ENCODE measurements at places on chromosomes 7 and 10. TPM values are rescaled to one million over a fixed set of nuclear protein-coding genes. Genes with fewer than 3 reads are reported as not detected.

LIPF gene
- not detected for polyA plus RNA-seq

DNA sequence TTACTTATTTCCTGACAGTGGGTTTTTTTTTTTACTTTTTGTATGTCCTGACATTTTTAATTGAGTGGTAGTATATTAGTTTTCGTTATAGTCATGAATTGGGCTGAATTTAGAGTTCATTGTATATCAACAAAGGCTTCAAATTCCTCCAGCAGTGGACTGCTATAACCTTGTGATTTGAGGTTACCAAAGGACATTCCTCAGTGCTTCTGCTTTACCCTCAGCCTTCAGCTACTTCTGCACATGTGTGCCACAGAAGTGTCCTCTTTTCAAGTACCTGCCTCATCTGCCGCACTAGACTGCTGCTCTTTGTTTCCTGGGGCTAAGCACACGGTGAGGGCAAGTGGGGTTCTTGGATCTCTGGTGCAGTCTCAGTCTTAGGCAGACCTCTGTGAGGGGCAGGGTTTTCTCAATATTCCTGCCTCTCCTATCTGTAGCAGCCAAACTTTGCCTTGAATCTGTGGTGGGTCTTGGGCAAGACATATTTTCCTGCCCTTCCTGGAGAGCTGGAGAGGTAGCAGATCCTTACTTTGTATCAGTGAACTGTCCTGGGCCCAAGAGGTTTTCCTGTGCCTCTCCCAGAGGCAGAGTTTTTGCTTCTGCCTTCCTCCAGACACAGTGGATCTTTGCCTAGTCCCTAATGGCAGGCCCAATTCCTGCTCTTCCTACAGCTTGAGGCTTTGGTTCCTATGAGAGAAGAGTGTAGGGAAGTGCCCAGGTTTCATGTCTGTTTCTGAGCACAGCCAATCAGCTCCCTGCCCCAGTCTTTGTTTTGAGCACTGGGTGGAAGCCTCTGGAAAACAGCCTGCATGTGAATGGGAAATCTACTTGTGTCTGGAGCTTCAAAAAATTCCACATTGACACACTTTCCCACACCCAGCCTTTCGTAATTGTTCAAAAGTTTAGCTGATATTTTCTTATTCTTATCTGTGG lies 39.0 kb upstream of the STRIP2 start:
- no peak for DNase-seq

DNA sequence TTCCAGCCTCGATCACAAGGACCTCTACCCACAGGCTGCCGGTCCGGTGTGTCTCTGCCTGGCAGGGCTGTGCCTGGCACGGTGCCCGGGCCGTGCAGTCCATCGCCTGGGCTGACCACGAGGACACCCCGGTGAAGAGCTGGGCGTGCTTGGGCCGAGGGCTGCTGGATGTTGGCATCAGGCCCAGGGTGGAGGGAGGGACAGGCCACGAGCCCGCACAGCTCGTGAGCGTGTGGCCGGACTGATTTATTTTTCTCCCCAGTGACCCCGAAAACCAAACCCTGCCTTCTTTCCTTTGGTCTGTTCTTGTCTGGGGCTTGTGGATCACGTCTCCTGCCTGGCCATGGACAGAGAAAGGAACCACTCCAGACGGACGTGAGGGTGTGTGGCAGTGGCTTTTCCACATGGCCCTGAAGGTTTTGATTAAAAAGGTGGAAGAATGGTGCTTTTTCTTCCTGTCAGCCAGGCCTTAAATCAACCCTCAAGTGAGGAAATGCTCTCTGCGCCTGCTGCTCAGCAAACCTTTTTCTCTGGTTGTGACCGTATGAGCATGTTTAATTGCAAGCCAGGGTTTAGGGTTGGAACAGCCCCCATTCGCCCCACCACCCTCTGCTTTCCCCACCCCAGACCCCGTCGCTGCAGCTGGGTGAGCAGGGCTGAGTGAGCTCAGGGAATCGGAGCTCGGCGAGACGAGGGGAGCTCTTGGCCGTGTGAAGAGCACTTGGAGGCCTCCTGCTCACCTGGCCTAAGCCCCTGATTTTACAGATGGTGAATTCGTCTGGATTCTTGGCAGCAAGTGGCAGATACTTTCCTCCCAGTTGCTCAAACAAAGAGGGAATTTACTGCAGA lies 130.1 kb downstream of the RGS10 start:
- DNase-seq: peak; percentile 81

CYP2E1 gene
- polyA plus RNA-seq: 2.0 TPM

GRCh38 chr10:44332465-44332864 lies 52.4 kb downstream of the CXCL12 start:
- DNase-seq: no peak

FAM25G gene
- not detected for polyA plus RNA-seq

DNA sequence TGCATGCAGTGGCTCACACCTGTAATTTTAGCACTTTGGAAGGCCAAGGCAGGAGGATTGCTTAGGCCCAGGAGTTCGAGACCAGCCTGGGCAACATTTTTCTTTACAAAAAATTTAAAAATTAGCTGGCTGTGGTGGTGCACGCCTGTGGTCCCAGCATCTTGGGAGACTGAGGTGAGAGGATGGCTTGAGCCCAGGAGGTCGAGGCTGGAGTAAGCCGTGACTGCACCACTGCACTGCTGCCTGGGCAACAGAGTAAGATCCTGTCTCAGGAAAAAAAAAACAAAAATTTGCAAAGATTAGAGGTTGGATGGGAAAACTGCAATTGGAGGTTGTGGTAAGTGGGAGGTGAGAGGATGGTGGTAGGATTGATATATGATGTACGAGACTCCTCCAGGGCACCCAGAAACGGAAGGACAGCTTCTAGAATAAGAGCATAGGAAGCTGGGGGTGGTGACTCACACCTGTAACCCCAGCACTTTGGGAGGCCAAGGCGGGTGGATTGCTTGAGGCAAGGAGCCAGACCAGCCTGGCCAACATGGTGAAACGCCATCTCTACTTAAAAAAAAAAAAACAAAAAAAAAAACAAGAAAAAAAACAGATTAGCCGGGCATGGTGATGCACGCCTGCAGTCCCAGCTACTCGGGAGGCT lies 19.1 kb upstream of the PARP12 start:
- DNase-seq: no peak

FBXL13 gene
- 4.8 TPM for polyA plus RNA-seq

LIPN gene
- not detected for polyA plus RNA-seq

DNA sequence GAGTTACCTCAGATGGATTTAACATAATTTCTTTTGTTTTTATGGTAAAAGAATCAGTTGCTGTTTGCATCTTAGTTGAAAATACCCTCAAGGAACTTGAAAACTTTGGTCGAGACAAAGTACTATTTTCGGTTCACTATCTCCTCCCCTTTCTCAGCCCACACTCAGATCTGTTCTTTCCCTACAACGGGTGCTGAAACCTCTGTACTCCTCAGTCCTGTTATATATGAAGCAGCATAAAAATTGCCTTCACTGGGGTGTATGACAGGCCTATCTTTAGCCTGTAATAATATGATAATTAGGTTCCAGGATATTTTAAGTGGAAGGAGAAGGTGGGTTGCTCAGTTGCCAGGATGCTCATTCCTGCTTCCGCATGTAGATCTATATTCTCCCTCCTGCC lies 105.2 kb upstream of the NOBOX start:
- DNase-seq: no peak

PRKG1 gene
- polyA plus RNA-seq: 17.1 TPM

DNA sequence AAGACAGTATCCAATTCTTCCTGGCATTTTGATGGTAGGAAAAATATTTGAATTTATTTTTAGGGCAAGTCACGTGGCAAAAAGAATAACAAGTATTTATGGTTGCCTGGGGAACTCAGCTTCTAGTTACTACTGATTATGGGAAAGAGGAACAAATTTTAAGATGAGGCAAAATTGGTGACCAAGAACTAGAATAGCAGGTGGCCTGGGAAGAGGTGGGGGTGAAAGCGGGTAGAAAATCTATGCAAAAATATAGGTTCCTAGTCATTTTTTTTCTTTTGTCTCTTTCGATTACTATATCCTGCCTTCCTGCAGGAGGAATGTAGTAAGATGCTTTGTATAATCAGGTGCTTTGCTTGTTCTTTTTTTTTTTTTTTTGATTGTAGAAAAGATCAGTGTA lies 27.8 kb downstream of the ENTPD1 start:
- DNase-seq: no peak

- no peak for DNase-seq
These were observed 161.5 kb upstream of the SH2B2 start for GRCh38 chr7:102125127-102125596.

DNA sequence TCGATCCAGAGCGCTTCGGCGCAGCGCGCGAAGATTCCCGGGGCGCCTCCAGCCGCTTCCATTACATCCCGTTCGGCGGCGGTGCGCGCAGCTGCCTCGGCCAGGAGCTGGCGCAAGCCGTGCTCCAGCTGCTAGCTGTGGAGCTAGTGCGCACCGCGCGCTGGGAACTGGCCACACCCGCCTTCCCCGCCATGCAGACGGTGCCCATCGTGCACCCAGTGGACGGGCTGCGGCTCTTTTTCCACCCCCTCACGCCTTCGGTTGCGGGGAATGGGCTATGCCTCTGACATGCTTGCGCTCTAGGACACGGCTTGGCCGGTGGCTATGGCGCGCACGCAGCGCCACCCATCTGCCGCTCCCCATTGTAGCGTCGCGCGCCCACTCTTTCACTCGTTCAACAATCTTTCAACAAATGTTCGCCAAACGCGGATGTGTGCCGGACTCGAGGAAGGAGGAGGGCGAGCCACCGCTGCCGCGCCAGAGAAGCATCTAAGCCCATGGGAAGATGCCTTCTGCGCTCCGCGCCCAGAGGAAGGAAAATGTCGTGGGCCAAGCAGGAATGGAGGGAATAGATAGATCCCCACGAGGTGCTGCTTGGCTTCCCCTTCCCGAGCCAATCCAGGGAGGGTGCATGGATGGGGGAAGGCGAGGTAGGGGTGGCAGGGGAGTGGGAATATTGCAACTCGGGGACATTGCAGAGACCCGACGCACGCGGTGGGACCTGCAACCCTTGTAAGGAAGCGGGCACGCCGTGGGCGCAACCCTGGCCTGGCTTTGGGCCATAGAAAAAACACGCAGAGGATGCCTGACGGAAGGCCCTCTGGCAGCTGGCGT lies 5.1 kb upstream of the CYP26A1 start:
- no peak for DNase-seq

DNA sequence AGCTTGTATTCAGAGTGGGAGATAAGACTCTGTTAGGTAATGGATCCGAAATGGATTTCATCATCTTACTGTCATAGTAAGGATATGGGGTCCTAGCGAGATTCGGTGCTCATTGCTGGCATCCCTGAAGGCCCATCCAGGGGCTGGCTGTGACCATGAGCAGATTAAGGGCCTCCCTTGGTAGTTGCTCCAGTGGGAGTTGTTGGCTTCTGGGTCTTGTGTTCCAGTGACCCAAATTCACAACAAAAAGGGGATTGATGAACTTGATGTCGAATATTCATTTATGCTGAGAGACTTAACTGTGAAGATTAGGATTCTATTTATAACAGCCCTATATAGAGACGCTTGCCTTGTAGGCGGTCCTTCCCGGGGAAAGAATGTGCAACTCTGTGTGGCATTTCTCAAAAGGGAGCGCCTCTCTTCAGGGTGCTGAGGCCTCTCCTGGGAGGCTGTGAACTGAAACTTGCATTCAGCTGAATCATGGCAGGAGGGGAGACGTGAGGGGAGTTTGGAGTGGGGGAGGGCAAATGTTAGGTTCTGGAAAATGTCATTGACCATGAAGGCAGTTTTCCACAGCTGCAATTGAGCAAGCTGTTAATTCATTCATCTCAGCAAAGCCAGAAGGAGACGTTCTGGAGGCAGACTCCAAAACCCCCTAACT lies 233.1 kb upstream of the FZD8 start:
- DNase-seq: no peak

PNLIPRP1 gene
- polyA plus RNA-seq: not detected

TMEM229A gene
- polyA plus RNA-seq: 1.6 TPM

DNA sequence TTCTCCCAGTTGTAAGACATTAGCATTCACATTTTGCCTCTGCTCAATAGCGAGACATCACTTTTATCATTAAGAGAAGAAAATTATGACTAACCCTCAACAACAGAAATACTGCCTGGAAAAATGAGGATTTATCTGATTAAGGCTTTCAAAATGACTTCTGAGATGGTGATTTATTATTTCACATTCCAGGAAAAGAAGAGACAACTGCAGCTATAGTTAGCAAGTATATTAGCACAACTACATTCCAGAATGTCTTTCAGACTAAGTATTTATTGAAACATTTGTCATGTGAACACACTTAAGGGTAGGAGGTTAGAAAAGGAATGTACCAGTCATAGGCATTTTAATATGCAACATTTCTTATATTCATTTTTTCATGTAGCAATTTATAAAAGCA lies 162.0 kb downstream of the IQUB start:
- no peak for DNase-seq

PDE6C gene
- 1.5 TPM for polyA plus RNA-seq

DNA sequence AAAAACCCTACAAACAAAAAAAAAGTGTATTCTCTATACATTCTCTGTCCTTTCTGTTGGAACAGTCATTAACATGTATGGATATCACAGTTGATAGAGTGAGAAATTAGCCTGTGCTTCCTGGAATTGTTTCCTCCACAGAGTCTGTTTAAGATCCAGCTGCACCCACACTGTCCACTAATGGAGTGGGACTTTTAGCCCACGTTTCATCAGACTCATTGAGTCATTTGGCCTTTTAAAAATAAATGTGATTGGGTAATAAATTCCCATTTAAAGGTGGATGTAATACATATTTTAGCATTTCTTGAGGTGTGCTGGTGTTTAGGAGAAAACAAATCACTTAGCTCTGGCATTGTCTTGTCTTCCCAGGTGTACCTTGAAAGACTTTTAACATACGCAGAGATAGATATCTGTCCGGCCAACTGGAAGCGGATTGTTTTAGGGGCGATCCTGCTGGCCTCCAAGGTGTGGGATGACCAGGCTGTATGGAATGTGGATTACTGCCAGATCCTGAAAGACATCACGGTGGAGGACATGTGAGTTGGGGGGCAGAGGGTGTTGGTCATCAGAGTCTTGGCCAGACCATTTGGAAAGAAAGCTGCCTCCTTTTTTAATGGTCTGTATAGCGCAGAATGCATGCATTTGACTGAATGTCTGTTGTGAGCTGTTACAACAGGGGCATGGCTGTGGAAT lies 52.3 kb upstream of the GJD4 start:
- no peak for DNase-seq

ADGRA1 gene
- 0.17 TPM for polyA plus RNA-seq

ZNF365 gene
- polyA plus RNA-seq: 0.95 TPM

PNLIPRP2 gene
- not detected for polyA plus RNA-seq

- no peak for DNase-seq
These were observed 133.5 kb downstream of the SGMS1 start for GRCh38 chr10:50490241-50490640.

SPAM1 gene
- polyA plus RNA-seq: not detected

C10orf95 gene
- 1.3 TPM for polyA plus RNA-seq

GRCh38 chr7:71238581-71239295 lies 106.8 kb downstream of the GALNT17 start:
- DNase-seq: no peak

DNA sequence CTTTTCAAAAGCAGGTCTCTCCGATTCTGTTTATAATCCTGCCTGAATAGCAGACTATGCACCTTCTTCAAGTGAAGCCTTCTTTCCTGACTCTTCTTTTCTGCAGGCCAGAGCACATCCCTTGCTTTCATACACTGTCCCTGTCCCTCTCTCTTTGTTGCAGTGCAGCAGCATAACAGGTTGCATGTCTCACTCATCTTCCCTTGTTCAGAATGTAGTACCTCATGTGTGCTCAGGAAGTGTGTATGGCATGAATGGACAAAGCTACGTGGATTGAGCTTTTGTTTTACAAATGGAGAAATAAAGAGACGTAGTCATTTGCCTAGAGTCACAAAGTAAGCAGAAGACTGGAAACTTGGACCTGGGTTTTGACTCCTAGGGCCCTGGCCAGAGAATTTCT lies 68.0 kb downstream of the PTPRZ1 start:
- no peak for DNase-seq

All from left lung (tissue), 14 donors.